Activated CD4-positive, alpha-beta T cell treated with anti-CD3 and anti-CD28 coated beads for 24 hours (primary cell): ENCODE measurements at places on chromosomes 6 and 20.

GRCh38 chr6:14728396-14729024 lies 517.4 kb upstream of the JARID2 start:
- no peak for DNase-seq

GRCh38 chr20:9613871-9614270 lies 99.5 kb downstream of the LAMP5 start:
- no peak for DNase-seq

DNA sequence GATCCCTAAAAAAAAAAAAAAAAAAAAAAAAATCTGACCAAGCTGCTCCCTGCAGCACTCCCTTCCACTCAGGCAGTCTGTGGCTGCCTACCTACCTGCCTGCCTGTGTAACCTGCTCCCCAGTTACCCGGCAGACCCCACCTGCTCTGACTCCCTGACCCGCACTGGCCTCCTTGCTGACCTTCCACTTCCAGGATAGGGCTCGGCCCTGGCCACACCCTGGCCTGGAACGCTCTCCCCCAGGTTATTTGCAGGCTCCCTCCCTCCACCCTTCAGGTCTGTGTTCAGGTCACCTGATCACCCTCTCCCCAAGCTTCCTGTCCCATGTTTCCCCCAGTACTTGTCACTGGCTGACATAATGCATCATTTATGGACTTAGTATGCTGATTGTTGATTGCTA lies 134.3 kb downstream of the SLC23A2 start:
- no peak for DNase-seq

- no peak for DNase-seq
These were observed 5.0 kb downstream of the TMEM239 start for GRCh38 chr20:2820896-2821869.

DNA sequence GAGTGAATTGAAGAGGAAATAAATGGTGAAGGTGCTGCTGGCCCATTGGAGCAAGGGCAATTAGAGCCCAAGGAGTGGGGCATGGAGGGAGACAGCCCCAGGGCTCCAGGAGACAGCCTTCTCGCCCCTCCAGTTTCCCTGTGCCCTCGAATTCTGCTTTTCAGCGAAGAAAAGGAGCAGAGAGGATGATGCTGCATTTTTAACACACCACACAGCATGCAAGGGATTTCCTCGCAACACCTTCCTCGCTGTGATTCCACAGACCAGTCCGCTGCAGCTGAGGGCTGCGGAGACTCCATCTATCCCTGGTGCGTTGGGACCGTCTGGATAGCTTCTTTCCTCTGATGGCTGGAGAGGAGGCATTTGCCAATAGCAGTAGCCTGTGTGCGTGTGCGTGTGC lies 41.7 kb downstream of the PTCHD4 start:
- DNase-seq: no peak

- DNase-seq: no peak
These were observed 296.3 kb downstream of the PREX1 start for GRCh38 chr20:48531505-48531904.

GRCh38 chr6:52590152-52590891 lies 13.5 kb upstream of the TRAM2 start:
- DNase-seq: no peak

- no peak for DNase-seq
These were observed 12.3 kb upstream of the DEFB112 start for GRCh38 chr6:50062051-50062450.

- DNase-seq: no peak
These were observed 24.5 kb upstream of the FAM135A start for GRCh38 chr6:70388814-70389213.

- DNase-seq: no peak
These were observed 26.7 kb downstream of the VSTM2L start for GRCh38 chr20:37929683-37930014.

GRCh38 chr6:111997078-111997852 lies 56.6 kb upstream of the CCN6 start:
- peak; percentile 69 for DNase-seq

DNA sequence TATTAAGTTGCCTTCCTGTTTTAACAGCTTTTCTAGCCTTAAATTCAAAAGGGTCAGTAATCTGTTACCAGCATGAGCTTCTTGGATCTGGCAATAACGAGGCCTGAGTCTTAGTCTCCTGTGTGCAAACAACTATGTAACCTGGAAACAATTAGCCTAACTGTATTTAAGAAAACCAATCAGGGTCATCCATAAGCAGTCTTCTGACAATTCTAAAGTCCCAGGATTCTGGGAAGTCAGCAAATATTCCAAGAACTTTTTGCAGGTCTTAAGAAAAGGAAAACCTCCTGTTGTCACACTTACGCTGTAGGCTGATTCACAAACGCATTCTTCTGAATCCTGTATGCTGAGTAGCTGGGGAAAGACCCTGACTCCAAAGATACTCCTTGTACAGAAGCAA lies 90.4 kb downstream of the COL12A1 start:
- no peak for DNase-seq

- DNase-seq: no peak
These were observed 48.8 kb downstream of the CTCFL start for GRCh38 chr20:57476084-57476526.

DNA sequence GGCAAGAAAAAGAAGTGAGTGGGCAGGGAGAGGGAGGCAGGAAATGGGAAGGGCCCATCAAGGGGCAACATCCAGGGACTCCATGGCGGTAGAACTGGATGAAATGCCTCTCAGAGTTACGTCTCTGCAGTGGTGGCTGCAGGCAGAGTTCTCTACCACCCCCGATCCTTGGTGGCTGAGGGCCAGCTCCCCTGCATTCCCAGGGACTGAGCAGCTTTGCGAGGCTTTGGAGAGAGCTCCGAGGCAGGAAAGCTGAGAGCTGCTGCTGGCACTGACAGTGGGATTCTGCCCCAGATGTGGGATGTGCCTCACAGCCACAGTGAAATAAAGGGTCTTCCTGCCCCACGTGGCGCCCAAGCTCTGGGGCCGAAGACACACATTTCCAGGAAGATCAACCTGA lies 236.6 kb downstream of the SLC24A3 start:
- no peak for DNase-seq

DNA sequence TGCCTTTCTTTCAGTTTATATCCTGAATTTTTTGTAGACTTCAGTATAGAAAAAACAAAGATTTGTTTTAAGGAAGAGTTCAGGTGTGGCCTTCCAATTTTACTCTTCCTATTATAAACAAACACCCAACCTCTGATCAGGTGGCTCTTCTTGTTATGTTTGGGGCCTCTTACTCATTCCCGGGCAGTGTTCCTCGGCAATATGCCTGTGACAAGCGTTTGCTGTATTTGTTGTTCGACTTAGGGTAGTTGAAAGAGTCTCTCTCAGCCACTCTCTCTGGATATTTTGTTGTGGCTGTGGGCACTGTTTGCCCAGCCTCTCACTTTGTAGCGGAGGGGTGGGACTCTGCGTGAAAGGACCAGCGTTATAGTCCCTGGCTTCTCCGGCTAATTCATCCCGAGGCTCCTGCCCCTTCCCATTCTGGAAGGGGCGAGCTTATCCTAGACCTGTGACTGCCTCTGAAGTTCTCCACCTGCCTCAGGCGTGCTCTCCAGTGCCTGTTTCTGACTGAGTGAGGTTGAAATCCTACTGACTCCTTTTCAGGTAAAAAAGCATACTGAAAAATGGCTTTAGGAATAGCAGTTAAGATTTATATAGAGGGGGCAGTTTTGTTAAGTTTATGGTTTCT lies 97.4 kb downstream of the PLCB4 start:
- DNase-seq: no peak

DNA sequence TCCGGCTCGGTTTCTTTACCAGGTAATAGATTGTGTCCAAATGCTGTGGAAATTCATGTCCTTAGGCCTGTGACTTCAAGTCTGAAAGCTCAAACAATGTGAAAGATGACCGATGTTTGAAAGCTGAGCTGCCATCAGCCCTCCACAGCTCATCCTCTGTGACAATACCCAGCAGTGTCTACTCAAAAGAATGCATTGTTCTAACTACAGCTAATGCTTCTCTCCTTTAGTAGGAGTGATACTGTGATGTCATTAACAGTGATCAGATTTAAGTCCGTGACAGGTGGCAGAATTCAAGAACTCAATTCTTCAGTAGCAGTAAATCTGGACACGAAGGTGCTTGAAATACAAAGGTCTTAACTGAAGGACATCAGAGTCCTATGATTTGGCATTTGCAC lies 97.3 kb downstream of the RCAN2 start:
- DNase-seq: no peak

DNA sequence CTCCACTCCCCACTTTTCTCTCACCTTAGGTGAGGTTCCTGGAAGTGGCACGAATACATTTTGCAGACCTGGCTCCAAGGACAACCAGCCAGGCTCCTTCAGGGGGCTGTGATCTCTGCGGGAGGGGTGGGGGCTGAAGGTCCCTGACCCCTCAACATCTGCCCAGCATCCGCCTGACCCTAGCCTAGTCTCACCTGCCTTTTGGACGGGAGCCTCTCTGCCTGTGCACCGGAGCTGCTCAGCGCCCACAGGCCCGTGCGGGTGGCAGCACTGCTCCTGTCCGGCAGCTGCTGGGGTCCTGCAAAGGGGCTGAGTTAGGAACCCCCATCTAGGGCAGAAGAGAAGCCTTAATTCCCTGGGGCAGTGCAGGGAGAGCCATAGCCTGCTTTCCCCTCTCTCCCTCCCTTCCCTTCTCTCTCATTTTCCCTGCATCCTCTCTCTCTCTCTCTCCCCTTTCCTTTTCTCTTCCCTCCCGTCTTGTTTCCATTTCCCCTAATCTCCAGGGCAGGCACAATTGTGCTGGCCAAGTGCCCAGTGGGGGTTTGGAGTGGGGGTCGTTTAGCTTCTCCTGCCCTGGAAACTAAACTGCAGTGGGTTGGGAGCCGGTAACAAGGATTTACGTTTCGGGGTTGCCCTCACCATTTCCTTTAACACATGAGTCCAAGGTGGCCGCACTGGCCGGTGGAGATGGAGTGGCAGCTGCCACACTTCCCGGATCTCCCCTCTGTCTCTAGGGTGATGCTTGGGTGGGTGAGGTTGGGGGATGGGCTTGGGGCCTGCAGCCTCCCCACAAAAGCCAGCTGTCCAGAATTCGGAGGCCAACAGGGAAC lies 54.1 kb downstream of the CTCFL start:
- no peak for DNase-seq

DNA sequence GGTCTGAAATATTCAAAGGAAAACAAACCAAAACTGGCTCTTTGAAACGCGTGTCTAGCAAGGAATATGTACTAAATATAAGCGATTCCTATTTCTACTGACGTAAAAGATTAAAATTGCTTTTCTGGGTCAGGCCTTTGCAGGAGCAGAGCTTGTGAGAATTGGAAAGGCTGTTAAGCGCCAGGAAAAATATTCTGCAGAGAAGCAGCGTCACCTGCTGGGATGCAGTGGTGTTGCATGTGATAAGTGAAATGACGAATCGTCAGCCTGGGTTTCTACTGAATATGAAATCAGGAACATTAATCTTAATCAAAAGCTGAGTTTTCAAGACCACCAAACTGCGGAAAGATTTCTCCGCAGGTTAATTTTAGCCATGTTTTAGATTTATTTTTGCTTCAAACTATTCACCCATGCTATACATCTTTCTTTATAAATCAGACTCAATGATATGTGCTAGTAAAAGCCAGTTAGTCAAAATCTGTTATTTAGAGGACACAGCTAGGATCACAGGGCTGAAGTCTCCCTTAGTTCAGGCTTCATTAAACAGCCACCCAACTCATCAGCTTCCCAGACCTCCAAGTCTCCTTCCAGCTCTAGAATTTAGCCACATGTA lies 67.4 kb downstream of the ALDH8A1 start:
- DNase-seq: peak; percentile 34

GRCh38 chr20:25476106-25477013 lies 68.9 kb downstream of the GINS1 start:
- DNase-seq: no peak

GRCh38 chr6:29705389-29706231 lies 17.6 kb upstream of the HLA-F start:
- DNase-seq: no peak
